ENCODE measurements at places on chromosomes 12 and 14. TPM values are rescaled to one million over a fixed set of nuclear protein-coding genes. Genes with fewer than 3 reads are reported as not detected.

Gene IFI27
- 3,107 TPM for total RNA-seq

Gene KLRB1
- total RNA-seq: not detected

Gene PTPRR
- 2.7 TPM for total RNA-seq

Gene TAS2R20
- total RNA-seq: 0.13 TPM

Gene PXMP2
- 39.2 TPM for total RNA-seq

Gene SVOP
- not detected for total RNA-seq

Gene GALNT16
- total RNA-seq: 0.34 TPM

Gene WNT1
- not detected for total RNA-seq

Gene FLRT2
- total RNA-seq: 35.6 TPM

Gene JPH4
- not detected for total RNA-seq

Gene RPS6KA5
- total RNA-seq: 1.00 TPM

Gene ACACB
- 3.1 TPM for total RNA-seq

Gene AKAP3
- 1.3 TPM for total RNA-seq

Gene SLC17A8
- not detected for total RNA-seq

Gene KRT6B
- not detected for total RNA-seq

Gene GLT1D1
- not detected for total RNA-seq

Gene ESPL1
- total RNA-seq: 14.8 TPM

Gene ITGB7
- total RNA-seq: 0.80 TPM

Gene PIK3C2G
- total RNA-seq: 0.25 TPM

Gene KCNC2
- not detected for total RNA-seq

Gene DBX2
- total RNA-seq: not detected

Gene RNASE2
- total RNA-seq: not detected

Gene SIX6
- not detected for total RNA-seq

Gene KRT1
- total RNA-seq: not detected

Gene PRH2
- not detected for total RNA-seq

Gene KRT85
- not detected for total RNA-seq

All from mammary microvascular endothelial cell (primary cell).